ENCODE measurements at places on chromosomes 6 and 20.

- no peak for DNase-seq
Observed at GRCh38 chr20:55469074-55469473, 536.2 kb downstream of the CBLN4 start.

DNA sequence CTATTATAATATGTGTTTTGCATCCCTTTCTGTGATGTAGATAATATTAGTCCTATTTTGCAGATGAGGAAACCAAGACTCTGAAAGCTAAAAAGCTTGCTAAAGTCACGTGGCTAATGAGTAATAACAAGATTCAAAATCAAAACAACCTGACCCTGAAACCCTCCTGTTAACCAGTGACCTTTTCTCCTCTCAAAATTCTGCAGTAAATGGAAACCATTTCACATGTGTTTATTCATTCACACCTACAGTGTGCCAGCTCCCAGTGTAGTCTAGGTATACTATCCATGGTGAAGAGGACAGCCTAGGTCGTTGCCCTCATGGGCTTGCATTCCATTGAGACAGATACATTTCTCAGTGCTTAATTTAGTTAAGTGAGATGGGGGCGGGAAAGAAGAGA is 30.6 kb upstream of the PHACTR2 start:
- no peak for DNase-seq

DNA sequence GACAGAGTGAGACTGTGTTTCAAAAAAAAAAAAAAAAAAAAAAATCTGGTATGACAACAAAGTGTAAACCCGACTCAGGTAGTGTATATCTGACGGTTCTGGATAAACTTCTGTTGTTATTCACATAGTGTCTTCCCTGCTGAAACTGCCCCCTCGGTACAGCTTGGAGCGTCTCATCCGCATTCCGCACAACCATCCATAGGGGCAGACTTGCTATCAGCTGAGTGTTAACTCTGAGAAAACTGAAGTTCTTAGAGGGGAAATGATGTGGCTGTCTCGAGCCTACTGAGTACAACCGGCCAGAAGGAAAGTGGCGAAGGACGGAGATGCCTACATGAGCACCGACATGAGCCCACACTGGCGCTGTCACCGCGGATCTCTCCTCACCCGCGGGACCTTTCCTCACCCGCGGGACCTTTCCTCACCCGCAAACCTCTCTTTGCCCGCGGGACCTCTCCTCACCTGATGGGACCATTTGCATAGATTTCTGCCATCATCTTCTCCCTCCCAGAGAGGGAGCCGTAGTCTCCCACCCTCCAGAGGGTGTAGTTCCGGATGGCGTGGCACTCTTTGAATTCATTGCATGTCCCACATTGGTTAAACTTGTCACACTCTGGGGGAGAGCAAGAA is 9.8 kb downstream of the CTSZ start:
- no peak for DNase-seq

GRCh38 chr6:13715444-13715883 is 3.8 kb upstream of the RANBP9 start:
- no peak for DNase-seq

GRCh38 chr20:41534842-41535241 is 83.3 kb downstream of the CHD6 start:
- no peak for DNase-seq

- DNase-seq = no peak
Observed at GRCh38 chr6:149855741-149856140, 8.4 kb downstream of the LRP11 start.

DNA sequence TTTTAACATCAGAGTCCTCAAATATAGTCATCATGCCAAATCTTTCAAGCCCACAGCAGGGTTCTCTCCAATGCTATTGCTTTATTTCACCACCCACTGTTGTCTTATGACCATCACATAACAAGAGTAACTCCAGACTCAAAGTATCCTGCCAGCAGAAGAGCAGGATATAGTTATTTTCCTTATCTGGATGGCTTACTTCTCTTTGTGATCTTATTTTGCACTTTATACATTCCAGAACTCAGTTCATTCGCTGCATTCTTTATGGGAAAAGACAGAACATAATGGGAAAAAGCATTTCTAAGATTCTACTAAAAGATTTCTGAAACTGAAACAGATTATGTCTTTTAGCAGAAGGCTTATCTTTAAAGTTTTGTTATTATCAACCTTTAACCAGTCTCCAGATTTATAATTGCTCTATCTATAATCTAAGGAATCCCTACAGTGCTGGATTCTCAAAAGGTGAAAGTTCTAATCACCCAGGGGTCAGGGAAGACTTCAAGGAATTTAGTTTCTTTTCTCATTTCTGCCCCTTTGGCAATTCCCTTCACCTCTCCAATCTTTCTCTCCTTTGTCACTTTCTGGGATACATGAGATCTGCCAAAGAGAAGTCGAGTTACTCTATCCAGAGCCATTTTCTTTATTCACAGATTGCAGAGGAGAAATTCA is 190.4 kb downstream of the TPBG start:
- no peak for DNase-seq

DNA sequence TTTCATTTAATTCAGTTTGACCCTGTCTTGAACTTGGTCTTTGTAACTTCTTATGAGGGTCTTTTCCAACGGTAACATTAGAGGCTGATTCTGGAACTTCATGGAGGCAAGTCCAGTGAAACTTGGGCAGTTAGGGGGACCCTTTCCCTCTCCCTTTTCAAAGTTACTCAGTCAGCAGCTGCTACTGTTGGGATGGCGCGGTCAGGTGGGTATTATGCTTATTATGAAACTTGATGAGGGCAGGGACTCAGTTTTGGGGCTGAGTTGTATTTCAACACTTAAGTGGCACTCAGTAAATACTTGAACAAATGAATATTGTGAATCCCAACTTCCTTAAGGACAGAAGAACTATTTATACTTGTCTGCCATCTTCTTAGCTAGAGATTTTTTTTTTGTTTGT is 20.8 kb downstream of the TOP1 start:
- no peak for DNase-seq

GRCh38 chr6:170296746-170297575 is 6.1 kb upstream of the DLL1 start:
- DNase-seq = no peak

- DNase-seq = no peak
Observed at GRCh38 chr6:158050107-158050735, 68.6 kb downstream of the SYNJ2 start.

GRCh38 chr6:123316733-123317323 is 319.9 kb downstream of the TRDN start:
- no peak for DNase-seq

DNA sequence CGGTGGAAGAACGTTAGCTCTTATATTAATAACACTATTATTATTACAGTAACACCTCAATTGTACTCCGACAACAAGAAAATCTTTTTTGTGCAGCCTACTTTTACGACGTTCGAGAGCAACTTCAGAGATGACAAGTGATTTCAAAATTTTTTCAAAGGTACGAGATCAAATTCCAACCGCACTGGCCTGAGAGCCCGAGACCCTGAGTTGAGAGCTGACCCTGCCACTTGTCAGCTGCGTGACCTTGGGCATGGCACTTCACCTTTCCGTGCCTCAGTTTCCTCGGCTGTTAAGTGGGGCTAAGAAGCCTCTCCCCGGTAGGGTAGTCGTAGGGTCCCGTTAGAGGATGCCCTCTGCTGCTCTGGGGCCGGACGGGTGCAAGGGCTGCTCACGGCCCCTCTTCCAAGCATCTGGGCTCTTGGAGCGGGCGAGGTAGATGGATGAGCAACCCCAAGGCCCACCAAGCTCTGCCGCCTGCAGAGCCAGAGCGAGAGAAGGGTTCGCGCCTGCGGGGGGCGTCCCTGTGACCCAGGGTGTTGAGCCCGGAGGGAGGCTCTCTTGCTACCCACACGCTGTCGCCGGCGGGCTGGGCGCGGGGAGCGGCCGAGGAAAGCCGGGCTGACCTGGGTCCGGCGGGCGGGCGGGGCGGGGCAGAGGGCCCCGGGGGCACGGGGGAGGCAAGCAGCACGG is 510 bp downstream of the NDRG3 start:
- DNase-seq = no peak

DNA sequence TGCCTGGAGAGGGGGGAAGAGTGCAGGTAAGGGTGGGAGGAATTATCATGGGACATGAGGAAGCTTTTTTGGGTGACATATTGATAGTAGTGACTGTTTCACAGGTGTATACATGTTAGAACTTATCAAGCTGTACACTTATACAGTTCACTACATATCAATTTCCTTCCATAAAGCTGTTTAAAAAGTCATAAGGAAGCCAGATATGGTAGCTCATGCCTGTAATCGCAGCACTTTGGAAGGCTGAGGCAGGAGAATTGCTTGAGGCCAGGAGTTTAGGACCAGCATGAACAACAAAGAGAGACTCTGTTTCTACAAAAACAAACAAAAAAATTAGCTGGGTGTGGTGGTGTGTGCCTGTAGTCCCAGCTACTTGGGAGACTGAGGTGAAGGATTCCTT is 21.7 kb downstream of the ZSCAN12 start:
- DNase-seq = no peak

- no peak for DNase-seq
Observed at GRCh38 chr20:4490045-4490444, 231.7 kb upstream of the PRND start.

DNA sequence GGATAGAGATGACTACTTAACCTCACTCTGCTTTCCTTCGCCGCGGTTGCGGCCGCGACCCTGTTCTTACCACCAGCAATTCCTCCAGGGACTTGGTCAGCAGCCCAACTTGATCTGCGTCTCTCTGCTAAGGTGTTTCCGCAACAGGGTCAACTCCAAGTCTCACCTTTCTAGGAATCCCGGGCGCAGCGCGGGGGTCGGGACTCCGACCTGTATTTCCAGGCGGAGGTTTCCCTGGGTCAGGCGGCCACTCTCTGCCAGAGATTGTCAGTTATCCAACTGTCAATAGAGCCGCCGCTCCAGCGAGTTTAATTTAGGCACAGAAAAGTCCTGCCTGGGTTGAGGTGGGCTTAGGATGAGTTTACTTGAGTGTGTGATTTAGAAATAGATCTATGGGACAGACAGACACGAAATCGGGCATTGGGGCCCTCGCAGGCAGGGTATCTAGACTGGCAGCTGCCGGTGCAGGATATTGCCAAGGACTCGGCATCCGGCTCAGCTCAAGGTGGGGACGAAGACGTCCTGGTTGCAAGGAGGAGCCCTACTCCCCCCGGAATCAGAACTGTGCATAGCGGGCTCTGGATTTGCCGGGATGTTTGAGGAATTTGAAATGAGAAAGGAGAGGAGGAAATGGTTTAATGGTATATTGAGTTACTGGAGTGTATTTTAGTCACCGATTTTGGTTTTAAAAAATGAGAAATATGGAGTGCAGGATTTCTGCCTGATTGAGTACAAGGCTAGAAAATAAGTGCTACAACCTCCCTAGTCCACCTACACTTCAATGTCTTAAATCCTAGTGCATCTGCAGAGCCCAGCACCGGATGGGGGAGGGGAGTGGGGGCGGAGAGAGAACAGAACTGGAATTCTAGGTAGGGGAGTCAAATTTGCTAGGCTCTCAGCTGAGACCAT is 23.7 kb downstream of the POM121L2 start:
- no peak for DNase-seq

DNA sequence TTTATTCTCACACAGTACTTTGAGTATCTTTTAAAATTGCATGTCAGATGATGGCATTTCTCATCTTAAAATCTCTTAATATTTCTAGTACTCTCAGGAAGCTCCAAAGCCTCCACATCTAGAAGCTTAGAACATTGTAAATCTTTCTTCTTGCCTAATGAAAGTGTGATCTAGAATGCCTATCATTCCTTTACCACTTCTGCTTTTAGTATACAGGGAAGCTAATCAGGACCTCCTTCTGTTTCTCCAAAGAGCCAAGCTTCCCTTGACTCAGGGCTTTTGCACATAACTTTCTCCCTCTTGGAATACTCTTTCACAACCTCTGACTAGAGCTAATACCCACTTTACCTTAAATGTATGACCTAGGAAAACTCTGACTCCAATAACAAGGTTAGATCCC is 7.5 kb upstream of the ELOVL4 start:
- no peak for DNase-seq

DNA sequence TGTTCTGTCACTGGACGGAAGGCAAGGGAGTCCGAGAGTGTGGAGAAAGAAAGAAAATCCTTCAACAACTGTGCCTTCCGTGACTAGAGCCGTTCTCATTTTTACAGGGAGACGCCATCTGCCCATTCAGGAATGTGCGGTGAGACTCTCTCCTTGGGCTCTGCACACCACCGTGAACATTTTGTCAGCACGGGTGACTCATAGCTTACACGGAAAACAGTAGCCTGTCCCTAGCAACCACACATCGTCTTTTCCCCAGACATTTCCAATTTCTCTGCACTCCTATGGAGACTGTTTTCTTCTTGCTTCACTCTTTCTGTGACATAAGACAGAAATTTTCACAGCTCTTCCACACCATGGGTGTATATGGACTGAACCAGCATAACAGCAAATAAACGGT is 55.1 kb downstream of the TBXT start:
- DNase-seq = peak; percentile 70

DNA sequence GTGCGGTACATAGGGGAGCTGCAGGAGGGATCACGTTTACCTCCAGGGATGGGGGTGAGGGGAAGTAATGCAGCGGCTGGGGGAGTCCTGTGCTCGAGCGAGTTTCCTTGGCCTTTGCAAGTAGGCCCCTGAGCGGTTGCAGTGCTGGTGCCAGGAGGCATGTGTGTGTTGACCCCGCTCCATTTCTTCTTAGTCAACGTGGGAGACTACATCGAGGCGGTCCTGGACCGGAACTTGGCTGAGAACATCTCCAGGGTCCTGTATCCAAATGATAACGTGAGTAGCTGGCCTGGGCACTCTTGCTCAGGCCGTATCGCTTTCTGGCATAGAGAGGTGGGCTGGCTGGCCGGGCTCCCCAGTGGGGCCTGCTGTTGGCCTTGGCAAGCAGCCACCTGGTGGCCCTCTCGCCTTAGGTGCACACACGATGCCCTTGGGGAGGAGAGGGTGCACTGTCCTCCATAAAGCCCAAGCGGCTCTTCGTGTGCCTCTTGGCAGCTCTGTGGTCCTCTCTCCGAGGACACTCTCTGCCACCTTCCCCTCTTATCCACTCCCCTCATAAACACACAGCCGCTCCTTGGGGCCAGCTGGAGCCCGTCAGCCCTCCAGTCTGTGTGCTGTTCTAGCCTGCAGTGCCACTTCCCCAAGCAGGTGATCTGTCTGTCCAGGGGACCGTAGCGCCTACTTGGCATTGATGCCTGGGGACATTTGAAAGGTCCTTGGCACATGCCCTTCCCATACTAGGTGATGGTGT is 29.3 kb downstream of the PYGB start:
- no peak for DNase-seq

All from GM04503 (cell line).